Keratinocyte (primary cell): ENCODE measurements at places on chromosomes 5 and 9. TPM values are rescaled to one million over a fixed set of nuclear protein-coding genes. Genes with fewer than 3 reads are reported as not detected.

DNA sequence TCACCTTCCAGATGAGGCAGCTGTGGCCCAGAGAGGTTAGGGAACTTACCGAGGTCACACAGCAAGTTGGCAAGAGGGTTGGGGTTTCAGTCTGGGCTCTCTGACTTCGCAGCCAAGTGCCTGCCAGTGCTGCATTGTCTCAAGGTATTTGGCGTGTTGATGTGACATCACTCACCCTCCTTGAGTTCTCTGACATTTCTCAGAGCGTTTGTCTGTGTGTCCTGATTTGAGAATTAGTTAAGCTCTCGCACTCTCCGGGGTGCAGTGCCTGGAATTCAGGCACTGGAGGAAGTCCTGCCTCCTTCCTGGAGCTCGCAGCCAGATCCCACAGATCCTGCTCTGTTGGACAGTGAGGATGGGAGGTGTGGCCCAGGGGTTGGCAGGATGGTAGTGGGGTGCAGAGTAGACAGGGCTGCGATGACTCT lies 25.7 kb downstream of the WWC1 start:
- no peak for DNase-seq

- no peak for DNase-seq
Measured at GRCh38 chr9:132694144-132694543, 23.9 kb downstream of the GTF3C4 start.

- no peak for DNase-seq
Measured at GRCh38 chr5:142959683-142960657, 189.8 kb downstream of the ARHGAP26 start.

PCDHAC1 gene
- 0.14 to 0.64 TPM (median 0.45 TPM) in 3 replicates for polyA plus RNA-seq
